HS-5 (cell line): ENCODE measurements at places on chromosomes 1 and 21.

- DNase-seq, result no peak
Measured at GRCh38 chr1:37267111-37267835, 207.1 kb upstream of the ZC3H12A start.

GRCh38 chr1:243549108-243549507, 293.3 kb downstream of the SDCCAG8 start:
- peak; percentile 58 for DNase-seq

DNA sequence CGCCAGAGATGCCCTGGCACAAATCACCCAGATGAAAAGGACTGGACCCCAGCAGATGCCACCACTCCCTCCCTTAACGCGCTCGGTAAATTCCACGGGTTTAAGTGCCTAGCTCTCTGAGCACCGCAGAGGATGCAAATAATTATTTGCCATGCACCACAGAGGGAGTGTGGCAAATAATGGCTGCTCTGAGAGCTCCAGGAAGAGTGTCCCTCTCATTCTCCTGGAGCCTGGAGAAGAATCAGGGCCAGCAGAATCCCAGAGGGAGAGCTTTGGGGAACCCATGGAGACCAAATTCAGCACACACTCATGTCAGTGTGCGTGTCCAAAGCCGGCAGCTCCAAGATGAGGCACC, 667 bp downstream of the HHIPL2 start:
- no peak for DNase-seq

DNA sequence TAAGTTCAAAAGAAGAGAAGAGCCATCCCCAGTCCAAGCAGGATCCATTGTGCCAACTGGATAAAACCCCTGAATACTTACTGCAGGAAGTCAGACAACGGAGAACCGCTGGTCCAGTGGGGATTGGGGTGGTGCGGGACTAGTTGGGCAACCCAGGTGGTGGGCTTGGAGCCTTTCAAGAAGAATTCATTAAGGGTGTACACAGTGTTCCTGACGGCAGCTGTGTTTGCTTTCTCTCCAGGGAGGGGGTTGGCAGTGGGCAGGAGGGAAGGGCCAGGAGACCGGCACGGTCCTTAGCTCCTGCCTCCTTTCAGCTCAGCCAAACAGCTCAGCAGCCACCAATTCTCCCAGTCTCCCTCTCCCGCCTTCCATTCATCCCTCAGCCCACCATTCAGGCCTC, 7.1 kb upstream of the CDK18 start:
- DNase-seq, result no peak

DNA sequence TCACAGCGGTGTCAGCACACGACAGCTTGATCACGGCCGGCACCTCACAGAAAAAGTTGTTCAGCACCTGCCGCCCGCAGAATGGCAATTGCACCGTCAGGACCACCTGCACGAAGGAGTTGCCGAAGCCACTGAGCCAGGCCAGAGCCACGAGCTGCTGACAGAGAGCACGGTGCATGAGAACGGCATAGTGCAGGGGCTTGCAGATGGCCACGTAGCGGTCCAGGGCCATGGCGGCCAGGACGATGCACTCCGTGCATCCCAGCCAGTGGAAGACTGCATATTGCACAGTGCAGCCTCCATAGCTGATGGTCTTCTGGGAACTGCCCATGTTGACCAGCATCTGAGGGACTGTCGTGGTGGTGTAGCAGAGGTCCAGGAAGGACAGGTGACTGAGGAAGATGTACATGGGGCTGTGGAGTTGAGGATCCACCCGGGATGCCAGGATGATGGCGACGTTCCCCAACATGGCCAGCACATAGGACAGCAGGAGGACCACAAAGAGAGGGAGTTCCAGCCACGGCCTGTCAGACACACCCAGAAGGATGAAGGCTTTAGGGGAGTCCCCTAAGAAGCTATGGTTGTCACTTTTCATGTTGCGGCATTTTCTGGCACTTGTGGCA, 6.4 kb downstream of the OR2B11 start:
- DNase-seq, result no peak

- DNase-seq, result no peak
Measured at GRCh38 chr1:10957133-10957532, 55.3 kb upstream of the TARDBP start.

- DNase-seq, result peak; percentile 53
Measured at GRCh38 chr1:62725255-62725654, 37.1 kb upstream of the DOCK7 start.

DNA sequence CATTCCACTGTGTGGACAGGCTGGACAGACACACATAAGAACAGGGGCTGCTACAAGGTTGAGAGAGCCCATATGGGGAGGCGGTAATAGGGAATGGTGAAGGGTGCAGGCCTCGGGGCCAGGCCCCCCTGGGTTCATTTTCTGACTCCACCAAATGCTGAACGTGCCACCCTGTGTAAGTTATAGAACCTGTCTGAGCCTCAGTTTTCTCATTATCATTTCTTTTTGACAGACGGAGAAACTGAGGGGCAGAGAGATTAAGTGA, 569.5 kb downstream of the PTPRU start:
- no peak for DNase-seq

- DNase-seq, result no peak
Measured at GRCh38 chr1:100628631-100629081, 90.7 kb downstream of the GPR88 start.

- peak; percentile 87 for DNase-seq
Measured at GRCh38 chr1:84847253-84848250, 45.5 kb downstream of the LPAR3 start.

DNA sequence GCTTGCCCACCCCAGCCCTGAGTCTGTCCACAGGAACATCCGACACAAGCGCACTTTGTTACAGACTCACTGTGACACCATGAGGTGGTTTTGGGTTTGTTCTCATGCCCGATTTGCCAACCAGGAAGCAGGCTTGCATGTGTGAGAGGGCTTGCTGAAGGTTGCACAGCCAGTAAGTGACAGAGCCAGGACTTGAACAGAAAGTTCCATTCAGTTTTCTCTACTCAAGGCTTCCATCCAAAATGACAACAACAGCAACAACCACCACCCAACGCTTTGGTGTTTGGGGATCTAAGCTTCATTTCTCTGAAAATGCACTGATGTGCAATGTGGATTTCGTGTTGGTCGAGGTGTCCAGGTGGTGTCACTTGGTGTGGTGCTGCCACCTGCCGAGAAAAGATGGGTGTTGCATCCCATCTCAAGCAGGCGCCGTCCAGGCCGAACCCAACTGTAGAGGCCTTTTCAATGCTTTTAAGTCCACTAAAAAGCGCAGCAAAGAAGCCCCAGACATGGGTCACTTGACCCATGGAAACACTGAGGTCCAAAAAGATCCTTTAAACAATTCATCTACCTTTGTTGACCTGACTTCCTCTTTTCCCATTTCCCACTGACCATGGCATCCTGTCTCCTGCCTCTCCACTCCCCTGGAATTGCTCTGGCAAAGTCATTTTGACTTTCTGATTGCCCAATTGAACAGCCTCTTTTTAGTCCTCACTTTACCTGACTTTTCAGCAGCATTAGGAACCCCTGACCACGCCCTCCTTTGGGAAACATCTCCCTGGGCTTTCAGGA, 12.2 kb downstream of the CITED4 start:
- no peak for DNase-seq

DNA sequence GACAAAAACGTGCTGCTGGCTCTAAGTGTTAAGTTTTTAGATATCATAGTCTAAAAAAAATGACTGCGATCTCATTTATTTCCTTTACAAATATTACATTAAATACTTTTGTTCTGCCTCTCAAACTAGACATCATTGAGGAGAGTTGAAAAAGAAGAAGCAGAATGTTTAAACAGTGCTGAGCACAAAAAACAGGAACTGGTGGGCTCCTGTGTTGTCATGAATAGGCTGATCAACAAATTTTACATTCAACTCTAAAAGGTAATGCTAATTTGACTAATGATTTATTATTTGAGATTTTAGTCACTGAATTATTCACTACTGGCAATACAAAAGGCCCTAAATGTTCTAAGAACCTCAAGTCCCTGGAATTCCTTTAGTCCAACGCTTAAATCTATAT, 66.1 kb downstream of the GPATCH2 start:
- no peak for DNase-seq

DNA sequence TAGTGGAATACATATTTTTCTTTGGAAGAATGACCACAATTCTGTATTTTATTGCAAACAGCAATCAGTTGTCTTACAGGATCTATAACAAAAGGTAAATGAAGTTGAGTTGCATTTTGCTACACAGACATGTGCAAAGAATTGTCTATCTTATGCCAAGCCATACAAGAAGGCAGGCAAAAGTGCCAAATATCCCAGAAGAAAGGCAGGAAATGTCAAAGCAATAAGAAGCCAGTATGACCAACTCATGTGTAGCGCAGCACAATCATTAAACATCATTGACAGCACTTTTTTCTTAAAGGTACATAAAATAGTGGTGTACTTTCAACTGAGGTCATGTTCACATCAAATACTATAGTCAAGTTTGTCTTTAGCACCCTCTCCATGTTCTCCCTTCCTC, 42.7 kb downstream of the NIBAN1 start:
- DNase-seq, result no peak

GRCh38 chr1:46017876-46018503, 114.4 kb downstream of the PIK3R3 start:
- DNase-seq, result no peak

- no peak for DNase-seq
Measured at GRCh38 chr1:112954017-112954650, 1.9 kb downstream of the SLC16A1 start.

- no peak for DNase-seq
Measured at GRCh38 chr1:33578557-33579448, 106.4 kb downstream of the ZSCAN20 start.

DNA sequence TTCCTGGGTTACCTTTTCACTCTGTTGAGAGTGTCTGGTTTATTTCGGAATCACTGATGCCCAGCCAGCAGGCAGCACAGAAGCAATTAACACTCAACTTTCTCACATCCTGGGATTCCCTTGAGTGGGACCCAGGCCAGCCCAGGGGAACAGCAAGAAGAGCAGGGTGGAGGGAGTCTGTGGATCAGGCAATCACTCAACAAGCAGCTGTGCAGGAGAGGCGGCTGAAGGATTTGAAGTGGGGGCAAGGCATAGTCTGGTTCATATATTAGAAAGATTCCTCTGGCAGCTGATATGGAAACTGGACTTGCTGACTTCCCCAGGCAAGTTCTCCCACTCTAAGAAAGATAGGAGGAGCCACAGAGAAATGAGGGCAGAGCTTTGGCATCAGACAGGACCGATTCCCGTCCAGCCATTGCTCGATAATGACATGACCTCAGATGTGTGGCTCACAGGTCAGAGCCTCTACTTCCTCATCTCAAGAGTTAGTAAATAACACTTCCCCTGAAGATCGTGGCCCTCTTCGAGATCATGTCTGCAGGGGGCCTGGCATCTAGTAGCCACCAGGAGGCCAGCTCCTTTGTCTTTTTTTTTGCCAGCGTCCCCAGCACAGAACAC, 12.4 kb downstream of the EPHA8 start:
- no peak for DNase-seq

DNA sequence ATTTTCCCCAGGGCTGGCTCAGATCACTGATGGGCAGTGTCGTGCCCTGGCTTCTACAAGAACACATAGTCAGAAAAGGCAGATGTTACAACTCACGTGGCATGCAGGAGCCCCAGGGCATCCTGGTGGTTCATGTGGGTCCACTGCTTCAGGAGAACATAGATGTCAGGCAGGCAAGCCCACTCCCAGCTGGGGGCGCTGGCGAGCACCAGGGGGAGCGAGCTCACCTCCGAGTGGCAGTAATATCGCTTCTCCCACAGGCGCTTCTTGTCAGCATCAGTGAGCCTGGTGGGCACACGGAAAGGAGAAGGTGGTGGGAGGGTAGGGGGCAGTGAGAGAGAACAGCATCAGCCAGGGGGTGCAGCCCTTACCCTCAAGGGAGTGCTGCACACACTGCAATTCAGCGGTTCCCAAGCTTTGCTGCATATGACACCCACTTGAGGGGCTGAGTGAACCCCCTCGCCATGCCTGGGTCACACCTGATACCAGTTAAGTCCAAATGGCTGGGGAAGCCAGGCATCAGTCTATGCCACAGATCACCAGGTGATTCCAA, 34.3 kb upstream of the PPP1R15B start:
- no peak for DNase-seq

GRCh38 chr1:118147522-118147921, 37.5 kb downstream of the SPAG17 start:
- DNase-seq, result peak; percentile 62

DNA sequence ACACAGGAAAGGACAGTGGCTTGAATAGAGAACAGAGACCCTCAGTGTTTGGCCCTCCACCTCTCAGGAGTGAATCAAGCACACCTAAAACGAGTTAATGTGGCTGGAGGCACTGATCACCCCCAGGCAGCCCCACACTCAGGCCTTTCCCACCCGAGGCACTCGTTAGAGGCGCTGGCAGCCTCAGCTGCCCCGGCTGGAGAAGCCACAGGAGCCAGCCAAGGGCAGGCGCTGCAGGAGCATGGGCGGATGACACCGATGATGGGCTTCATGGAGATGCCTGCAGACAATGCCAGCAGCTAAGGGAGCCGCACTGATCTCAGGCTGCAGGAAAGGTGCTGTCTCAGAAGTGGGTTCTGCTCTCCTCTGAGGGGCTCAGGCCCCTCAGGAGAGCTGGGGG, 24.1 kb upstream of the ABCG1 start:
- DNase-seq, result no peak

DNA sequence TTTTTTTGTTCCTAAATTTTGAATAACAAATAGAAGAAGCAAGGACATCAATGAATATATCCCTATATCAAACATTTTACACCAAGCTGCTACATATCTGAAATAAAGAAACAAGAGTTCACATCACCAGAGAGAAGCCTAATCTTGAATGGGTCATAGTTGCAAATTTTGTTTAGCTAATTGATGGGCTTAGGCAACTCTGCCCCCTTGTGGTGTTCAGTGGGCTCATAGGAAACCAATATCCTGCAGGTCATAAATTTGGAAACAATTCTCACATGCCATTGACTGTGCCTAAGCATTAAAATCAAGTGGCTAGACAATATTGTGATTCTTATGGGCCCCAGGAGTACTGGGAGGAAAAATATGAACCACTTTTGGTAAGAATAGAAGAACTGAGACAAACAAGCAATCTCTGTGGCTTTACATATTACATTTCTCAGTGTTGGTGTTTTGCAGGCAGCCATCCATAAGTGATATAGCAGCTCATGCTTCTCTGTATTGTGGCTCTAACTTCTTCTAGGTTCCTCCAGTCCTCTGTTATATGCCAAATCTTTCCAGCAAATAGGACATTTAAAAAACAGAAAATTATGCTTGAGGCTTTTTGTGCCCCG, 1262.8 kb upstream of the PRMT6 start:
- DNase-seq, result peak; percentile 34

GRCh38 chr1:212520299-212520698, 87.6 kb downstream of the NENF start:
- no peak for DNase-seq

DNA sequence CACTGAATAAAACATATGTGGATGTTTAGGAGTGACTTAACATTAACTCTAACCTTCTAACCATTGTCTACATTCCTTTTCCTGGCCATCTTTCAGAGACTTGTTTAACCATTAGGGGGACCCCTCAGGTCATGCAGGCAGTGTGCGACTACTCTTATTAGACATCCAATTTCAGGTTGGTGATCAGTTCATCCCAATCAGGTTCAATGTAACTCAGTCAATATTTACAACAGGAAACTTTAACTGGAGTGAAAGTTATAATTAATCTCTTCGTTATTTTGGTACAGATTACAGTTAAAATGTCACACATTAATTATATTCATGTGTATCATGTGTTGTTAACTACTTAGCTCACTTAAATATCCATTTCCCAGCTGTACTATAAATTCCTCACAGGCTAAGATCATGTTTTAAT, 68.8 kb upstream of the RGS1 start:
- no peak for DNase-seq

GRCh38 chr21:14911351-14911750, 153.4 kb downstream of the NRIP1 start:
- DNase-seq, result no peak
